ENCODE measurements at places on chromosomes 11 and 22.
A peak's percentile ranks its signal among the peaks of the same experiment; 100 is the strongest.

GRCh38 chr11:94786264-94787126 is 18.3 kb downstream of the AMOTL1 start:
- no peak for DNase-seq

- no peak for DNase-seq
Observed at GRCh38 chr22:49789289-49790141, 38.2 kb downstream of the BRD1 start.

- DNase-seq: no peak
Observed at GRCh38 chr11:28117712-28118111, 9.5 kb downstream of the METTL15 start.

DNA sequence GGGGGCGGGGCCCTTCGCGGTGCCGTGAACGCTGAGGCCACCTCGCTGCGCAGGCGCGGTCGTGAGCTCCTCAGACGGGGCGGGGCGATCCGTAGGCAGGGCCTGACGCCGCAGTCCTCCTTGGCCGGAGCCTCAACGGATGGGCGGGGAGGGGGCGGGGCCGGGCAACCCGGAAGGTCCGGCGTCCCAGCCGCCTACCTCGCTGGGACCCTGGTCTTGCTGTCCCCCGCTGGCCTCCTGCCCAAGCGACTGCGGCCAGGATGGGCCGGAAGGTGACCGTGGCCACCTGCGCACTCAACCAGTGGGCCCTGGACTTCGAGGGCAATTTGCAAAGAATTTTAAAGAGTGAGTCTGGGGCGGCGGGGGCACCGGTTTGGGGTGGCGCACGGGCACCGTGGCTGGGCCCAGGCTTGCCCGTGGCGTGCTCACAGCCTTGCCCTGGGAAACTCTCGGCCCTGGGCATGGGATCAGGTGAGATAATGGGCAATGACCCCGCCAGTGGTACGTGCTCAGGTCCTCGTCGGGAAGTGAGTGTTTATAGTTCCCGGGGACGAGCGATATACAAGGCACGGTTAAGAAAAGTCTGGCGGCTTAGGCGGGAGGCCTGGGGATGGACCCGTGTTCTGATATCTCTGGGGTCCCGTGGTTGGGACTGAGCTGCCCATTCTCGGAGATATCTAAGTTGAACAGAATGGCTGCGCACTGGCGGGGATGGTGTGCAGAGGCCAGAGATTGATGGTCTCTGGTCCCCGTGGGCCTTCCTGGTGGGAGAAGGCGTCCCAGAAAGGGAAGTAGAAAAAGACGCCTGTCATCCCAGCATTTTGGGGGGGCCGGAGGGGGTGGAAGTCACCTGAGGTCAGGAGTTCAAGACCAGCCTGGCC is at the start of gene NADSYN1:
TSS of gene NADSYN1 (plus strand) at position 167 of the 881 bp plus-strand sequence. CDS start at position 261, 94 bp downstream.
- DNase-seq: peak; percentile 88

DNA sequence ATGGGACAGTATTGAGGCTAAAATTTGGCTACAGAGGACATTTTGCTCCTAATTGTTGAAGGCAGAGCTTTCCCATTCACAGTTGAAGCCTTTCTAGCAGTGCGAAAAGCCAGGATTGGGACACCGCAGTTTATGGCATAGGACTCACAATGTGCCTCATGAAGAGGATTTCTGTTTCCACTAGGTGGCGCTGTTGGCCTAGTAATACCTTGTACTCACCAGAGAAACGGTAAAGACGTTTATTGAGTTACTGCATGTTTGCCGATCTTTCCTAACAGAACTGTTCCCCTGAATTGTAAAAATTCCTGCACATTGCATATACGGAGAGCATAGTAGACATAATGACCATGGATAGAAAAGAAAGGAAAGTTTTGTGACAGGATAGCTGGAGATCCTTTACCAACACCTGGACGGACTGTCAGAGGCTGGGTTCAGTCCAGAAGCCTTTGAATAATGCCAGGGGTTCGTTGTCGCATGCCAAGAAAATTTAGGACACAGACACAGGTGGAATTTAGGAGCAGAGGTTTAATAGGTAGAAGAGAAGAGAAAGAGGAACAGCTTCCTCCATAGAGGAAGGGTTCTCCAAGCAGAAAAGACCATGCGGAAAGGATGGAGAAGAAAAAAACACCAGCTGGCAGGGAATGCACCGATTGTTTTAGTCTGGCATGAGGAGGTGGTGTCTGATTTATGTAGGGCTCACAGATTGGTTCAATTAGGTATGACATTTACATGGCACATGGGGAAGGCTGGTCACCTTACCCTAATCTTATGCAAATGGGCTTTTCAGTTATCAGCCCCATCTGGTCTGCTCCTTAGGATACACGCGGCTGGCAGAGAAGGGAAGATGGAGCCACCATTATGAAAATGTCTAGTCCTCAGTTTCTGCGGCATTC is 10.8 kb upstream of the OR51D1 start:
- DNase-seq: no peak

- no peak for DNase-seq
Observed at GRCh38 chr11:134339756-134340155, 8.0 kb downstream of the GLB1L2 start.

GRCh38 chr11:59756845-59757244 is 1.7 kb downstream of the STX3 start:
- no peak for DNase-seq

GRCh38 chr11:35354644-35355043 is 64.7 kb downstream of the SLC1A2 start:
- no peak for DNase-seq

DNA sequence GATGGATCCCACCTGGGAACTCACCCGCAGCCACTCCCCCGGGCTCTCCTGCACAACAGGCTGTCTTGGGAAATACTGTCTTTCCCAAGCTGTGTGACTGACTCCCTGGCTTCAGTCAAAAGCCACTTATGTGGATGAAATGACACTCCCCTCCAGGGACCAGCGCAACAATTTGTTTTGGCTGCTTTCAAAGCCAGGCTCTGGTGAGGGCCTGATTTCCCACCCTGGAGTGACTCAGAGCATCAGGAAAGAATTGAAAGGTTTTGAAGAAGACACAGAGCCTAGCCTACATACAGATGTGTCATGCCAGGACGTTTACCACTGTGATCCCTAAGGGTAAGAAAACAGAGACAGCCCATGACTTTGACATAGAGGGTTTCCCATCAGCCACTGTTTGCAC is 550.5 kb downstream of the MIAT start:
- DNase-seq: no peak

DNA sequence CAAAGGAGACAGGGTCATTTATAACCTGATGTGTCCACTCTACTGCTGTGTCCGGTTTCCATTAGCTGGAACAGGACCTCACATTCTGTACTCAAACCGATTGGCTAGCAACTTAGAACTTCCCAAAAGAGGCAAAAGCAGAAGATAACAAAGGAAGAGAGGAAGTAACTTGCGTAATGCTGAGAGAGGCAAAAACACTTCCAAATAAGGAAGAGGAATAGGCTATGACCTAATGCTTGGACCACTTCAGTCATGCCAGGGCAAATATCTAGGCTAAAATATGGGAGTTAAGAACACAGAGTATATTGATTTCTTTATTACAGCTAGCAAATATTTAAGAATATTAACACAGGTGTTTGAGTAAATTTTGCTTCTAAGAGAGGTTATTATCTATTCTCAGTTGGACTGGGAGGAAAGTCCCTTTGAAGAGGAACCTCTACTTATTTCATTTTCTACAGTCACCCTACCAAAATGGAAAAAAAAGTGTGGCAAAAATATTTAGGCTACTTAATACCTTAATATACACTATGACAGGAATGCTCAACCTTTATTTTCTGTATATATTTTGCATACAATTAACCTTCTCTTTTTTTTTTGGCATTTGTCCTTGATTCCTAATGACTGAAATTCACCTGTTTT is 499.8 kb upstream of the CHORDC1 start:
- DNase-seq: no peak

DNA sequence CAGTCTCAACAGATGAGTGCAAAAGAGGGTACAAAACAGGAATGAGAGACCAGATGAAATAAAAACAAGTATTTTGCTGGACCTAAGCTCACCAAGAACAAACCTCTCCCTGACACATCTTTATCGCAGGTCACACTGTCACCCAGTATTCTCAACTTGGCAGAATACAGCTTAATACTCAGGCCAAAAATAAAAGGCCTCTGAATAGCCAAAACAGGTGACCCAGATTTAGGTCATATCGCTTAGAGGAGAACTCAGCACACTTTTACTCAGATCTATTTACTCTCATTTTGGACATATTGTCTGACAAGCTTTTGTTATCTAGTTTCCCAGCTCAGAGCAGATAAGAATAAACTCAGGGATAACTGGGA is 216.9 kb upstream of the SYN3 start:
- no peak for DNase-seq

GRCh38 chr11:9893474-9893873 is 229.6 kb downstream of the SWAP70 start:
- no peak for DNase-seq

DNA sequence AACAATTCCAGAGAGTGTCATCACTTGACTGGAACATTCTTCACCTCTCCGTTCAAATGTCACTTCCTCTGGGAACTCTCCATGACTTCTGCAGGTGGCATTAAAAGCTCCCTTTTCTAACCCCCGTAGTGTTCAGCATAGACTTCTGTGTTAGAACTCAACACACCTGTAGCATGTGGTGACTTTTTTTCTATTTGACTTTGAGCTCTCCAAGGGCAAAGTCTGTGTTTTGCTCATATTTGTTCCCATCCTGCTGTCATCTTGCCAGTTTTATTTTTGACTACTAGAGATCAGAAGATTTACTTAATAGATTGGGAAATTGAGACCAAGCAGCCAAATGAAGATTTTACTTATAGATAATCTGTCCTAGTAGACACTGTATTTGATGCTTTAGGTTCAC is 367.1 kb downstream of the INSC start:
- no peak for DNase-seq

GRCh38 chr11:8355416-8355742 is 91.7 kb upstream of the LMO1 start:
- DNase-seq: no peak

DNA sequence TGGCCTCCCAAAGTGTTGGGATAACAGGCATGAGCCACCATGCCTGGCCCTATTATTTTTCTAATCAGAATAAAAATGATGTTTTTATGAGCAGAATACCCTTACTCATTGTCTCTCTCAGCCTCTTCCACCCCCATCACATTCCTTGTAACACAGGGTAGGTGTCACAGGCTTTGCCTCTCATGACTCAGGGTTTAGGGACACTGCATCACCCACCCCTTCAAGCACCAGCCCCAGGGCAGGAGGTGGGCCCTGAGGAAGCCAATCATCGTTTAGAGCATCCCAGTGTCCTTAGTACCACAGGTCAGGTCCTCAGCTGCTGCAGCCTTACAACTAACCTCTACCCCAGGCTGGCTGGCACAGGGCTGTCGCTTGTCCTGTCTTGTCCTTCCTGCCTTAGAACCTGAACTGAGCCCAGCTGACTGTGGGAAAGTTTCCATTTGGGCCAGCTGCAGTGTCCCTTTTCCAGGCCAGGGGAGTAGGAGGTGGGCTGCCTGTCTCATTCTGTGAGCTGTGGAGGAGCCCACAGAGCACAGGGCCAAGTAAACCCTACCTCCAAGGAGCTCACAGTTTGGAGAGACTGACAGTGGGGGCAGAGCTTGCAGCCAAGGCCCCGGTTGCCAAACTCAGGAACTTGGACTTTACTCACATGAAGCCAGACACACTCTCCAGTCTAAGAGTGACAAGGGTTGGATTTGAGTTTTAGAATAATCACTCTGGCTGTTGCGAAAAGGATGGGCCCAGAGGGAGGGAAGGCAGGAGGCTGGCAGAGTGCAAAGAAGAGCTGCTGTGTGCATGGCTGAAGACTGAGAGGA is 19.5 kb upstream of the UVRAG start:
- DNase-seq: no peak

GRCh38 chr11:85627332-85627997 is at the start of gene DLG2:
Gene DLG2 (minus strand): TSS chr11:85627344.
- no peak for DNase-seq

DNA sequence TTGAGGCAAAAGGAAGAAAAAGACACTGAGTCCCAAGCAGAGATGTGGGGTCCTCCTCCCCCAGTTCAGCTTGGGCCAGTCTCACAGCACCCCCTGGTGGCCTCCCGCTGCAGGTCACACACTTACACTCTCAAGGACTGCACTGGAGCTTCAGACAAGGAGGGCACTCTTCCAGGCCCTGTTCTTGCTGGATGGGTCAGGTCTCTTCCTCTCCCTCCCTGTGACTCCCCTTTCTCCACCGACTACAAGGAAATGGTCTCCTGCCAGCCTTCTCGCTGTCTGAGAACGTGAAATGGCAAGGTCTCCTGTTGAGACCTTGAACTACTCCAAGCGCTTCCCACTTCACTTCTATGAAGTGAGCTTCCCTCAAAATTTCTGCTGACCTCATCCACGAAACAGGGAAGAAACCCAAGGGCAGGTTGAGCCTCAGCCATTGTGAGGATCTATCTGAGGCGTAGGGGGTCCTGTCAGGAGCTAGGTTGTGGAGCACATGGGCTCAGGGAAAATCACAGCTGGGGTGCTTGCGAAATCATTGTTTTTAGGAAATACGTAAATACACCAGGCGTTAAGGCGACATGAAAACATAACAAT is 11.2 kb upstream of the IGLL1 start:
- DNase-seq: peak; percentile 10

DNA sequence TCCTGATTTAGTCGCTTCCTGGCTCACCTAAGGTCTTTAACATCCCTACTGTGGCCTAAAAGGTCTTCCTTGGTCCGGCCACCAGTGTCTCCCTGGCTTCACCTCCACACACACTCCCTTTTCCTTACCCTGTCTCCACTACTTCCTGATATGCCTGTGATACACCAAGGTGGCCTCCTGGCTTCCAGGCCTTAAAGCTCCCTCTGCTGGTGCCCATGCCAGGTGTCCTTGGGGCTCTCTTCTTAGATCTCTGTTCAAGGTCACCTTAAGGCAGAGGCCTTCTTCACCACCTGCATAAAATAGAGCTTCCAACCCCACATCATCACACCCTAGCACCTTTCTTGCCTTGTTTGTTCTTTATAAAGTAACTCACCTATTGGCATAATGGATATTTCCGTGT is 787.7 kb downstream of the NTM start:
- no peak for DNase-seq

GRCh38 chr22:43928468-43928867 is 4.9 kb downstream of the PNPLA3 start:
- DNase-seq: no peak
